ENCODE measurements at places on chromosomes 4 and X.

GRCh38 chr4:172716291-172716690 is 452.3 kb upstream of the GALNT7 start:
- no peak for DNase-seq

GRCh38 chr4:40622913-40623312 is 6.8 kb downstream of the RBM47 start:
- DNase-seq: no peak

- DNase-seq: peak; percentile 85
These were observed at the start of gene TMEM165 for GRCh38 chr4:55395529-55396307. Gene TMEM165 (plus strand): TSS chr4:55395957. CDS start chr4:55396190, 233 bp downstream.

- no peak for DNase-seq
These were observed 6.3 kb upstream of the KCNIP4 start for GRCh38 chr4:21954916-21955315.

GRCh38 chrX:16208601-16209000 is 41.3 kb downstream of the MAGEB17 start:
- DNase-seq: no peak

All from NCI-H1930 (cell line).